Activated T-cell treated with anti-CD3 and anti-CD28 coated beads, Interleukin-2, amount 50 U/mL, for 72 hours (primary cell): ENCODE measurements at places on chromosomes 3 and 15. TPM values are rescaled to one million over a fixed set of nuclear protein-coding genes. Genes with fewer than 3 reads are reported as not detected.

Gene KPNA4
- 64.8 TPM for total RNA-seq

Gene ETV5
- total RNA-seq, result 2.9 TPM

Gene SLC24A5
- total RNA-seq, result not detected

Gene C3orf85
- total RNA-seq, result not detected

Gene TM6SF1
- 25.1 TPM for total RNA-seq

Gene GPR87
- total RNA-seq, result 2.2 TPM

DNA sequence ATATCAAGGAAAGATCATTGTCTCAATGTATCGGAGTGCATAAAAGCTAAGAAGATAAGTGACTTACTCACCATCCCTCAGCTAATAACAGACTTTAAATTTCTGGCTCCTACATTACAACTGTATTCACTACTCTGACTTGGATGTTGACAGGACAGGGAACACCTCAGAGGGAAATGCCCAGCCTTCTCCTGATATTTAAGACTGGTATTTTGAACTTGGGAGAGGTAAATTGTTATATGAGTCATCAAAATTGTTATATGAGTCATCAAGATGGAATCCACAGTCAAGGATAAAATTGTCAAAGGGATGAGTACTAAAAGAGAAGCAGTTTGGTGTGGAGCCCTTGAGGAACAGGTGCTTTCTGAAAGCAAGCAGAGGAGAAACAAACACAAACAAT is 961.4 kb downstream of the VGLL3 start:
- H3K36me3 ChIP-seq, result peaks cover 2% of the 10 kb centered on the region
- no peak overlapping the region for H3K4me3 ChIP-seq
- no peaks in the 10 kb centered on the region for H3K4me1 ChIP-seq

GRCh38 chr3:187040516-187041361 is 98.6 kb downstream of the RPL39L start:
- no peak for DNase-seq
- peaks cover 77% of the 10 kb centered on the region for H3K4me1 ChIP-seq
- H3K27me3 ChIP-seq, result no peaks in the 10 kb centered on the region
- peak overlapping the region; percentile 75 for H3K4me3 ChIP-seq
- H3K27ac ChIP-seq, result peak overlapping the region; percentile 98

GRCh38 chr15:74050556-74051234 is 31.7 kb downstream of the GOLGA6A start:
- H3K27me3 ChIP-seq, result no peaks in the 10 kb centered on the region
- no peak for DNase-seq
- peaks cover 15% of the 10 kb centered on the region for H3K4me1 ChIP-seq
- H3K27ac ChIP-seq, result no peak overlapping the region
- no peak overlapping the region for H3K4me3 ChIP-seq

GRCh38 chr15:94439158-94439557 is 207.8 kb downstream of the MCTP2 start:
- no peak overlapping the region for H3K4me3 ChIP-seq
- H3K27me3 ChIP-seq, result no peaks in the 10 kb centered on the region
- H3K36me3 ChIP-seq, result peaks cover 9% of the 10 kb centered on the region
- no peak overlapping the region for H3K27ac ChIP-seq

GRCh38 chr3:155675094-155675493 is 69.8 kb downstream of the PLCH1 start:
- H3K27me3 ChIP-seq, result peaks cover 13% of the 10 kb centered on the region
- H3K27ac ChIP-seq, result no peak overlapping the region
- no peaks in the 10 kb centered on the region for H3K36me3 ChIP-seq
- no peak for DNase-seq
- H3K4me3 ChIP-seq, result no peak overlapping the region

DNA sequence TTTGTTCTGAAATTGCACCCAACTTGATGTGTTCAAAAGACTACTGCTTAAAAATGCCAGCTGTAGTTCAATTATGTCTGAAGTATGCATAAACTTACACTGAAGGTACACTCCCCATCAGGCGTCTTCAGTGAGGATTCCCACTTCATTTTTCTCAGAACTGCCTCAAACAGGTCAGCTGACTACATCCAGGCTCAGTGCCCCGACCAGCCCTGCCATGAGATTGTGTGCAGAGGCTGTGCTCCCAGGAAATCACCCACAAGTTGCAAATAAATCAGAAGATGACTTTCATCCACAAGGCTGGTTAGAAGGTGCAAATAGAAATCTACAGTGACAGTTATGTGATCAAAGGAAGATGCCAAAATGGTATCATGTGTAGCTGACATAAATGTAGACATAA is 51.5 kb downstream of the CTNNB1 start:
- peaks cover 8% of the 10 kb centered on the region for H3K36me3 ChIP-seq
- no peak overlapping the region for H3K27ac ChIP-seq
- H3K4me1 ChIP-seq, result no peaks in the 10 kb centered on the region

- peaks cover 10% of the 10 kb centered on the region for H3K27me3 ChIP-seq
- DNase-seq, result no peak
- no peak overlapping the region for H3K4me3 ChIP-seq
- H3K27ac ChIP-seq, result no peak overlapping the region
These were observed 11.8 kb downstream of the MRAS start for GRCh38 chr3:138359919-138360868.

GRCh38 chr3:133211856-133212255 is 173.7 kb downstream of the TMEM108 start:
- no peak overlapping the region for H3K27ac ChIP-seq
- H3K27me3 ChIP-seq, result no peaks in the 10 kb centered on the region
- DNase-seq, result no peak
- H3K4me3 ChIP-seq, result no peak overlapping the region
- no peaks in the 10 kb centered on the region for H3K36me3 ChIP-seq

DNA sequence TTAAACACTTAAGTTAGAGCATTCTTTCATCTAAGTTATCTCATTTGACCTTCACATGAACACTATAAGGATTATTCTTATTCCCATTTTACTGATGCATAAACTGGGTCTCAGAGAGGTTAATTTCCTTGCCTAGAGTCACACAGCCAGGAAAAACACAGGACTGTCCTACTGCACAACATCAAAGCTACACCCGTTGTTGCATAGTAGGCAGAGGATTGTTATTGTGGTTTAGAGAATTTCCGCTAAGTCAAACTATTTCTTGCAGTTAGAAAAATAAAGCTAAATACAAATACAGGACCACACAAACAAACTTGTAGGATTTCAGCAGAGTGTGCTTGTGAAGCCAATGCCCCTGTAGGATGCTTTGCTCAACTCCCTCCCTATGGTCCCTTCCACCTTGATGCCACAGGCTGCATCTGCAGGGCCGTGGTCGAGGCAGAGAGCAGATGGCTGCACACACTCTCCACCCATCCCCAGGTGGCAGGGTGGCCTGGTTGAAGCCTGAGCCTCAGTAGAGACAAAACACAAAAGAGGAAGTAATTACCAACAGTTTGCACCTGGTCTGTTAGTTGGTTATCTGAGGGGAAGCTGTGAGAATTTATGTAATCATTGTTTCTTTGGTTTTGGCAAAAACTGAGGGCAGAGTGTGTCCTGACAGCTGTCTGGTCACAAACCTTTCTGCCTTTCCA is 41.1 kb upstream of the SKOR1 start:
- H3K4me3 ChIP-seq, result no peak overlapping the region
- H3K27ac ChIP-seq, result no peak overlapping the region
- H3K36me3 ChIP-seq, result no peaks in the 10 kb centered on the region
- no peak for DNase-seq
- peaks cover 28% of the 10 kb centered on the region for H3K4me1 ChIP-seq
- no peaks in the 10 kb centered on the region for H3K27me3 ChIP-seq

DNA sequence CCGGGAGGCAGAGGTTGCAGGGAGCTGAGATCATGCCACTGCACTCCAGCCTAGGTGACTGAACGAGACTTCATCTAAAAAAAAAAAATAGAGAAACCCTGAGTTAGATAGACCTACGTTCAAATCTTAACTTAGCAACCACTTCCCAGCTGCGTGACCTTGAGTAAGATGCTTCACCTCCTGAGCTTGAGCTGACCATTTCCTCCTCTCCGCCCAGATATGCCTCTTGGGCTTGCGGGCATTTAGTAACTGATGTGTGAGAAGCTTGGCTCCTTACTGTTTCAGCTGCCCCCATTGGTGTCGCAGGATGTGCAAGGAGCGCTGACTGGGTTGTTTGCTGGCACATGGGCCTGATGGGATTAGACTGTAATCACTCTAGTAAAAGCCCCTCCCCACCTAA is 26.9 kb upstream of the ATG7 start:
- H3K4me1 ChIP-seq, result peaks cover 8% of the 10 kb centered on the region
- no peak for DNase-seq
- no peak overlapping the region for H3K27ac ChIP-seq
- H3K4me3 ChIP-seq, result no peak overlapping the region
- peaks cover 7% of the 10 kb centered on the region for H3K36me3 ChIP-seq

DNA sequence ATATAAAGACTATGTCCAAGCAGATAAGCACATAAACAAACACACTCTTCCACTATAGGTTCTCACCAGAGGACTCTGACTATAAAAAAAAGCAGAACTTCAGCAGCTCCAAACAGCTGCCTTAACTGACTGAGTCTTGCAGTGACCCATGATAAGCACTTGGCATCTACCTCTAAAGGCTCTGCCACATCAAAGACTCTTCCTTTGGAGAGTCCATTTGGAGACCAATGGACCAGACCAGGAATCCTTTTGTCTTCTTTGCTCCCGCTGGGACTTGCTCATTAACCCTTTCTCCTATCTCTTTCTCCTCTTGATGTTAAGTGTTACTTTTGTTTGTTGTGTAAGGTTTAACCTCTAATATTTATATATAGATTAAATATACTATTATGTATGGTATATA is 424.1 kb downstream of the RSL24D1 start:
- H3K4me1 ChIP-seq, result no peaks in the 10 kb centered on the region
- H3K27ac ChIP-seq, result no peak overlapping the region
- H3K27me3 ChIP-seq, result no peaks in the 10 kb centered on the region
- H3K36me3 ChIP-seq, result no peaks in the 10 kb centered on the region
- H3K4me3 ChIP-seq, result no peak overlapping the region

DNA sequence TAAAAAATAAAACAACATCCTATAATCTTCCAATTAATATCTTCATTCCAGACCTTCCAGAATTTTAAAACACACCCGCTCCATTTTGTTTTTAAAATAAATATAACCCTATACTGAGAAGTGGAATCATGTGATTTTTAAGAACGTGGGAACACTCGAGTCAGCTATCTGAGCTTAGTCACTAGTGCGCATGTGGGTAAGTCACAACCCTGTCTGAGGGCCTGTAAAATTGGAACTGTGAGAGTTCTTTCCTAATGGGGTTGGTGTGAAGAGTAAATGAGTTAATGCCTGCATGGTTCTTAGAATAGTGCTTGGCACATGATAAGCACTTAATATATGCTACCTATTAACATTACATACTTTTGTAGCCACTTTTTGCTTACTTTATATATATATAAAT is 19.9 kb upstream of the POLR2M start:
- H3K4me3 ChIP-seq, result no peak overlapping the region
- H3K4me1 ChIP-seq, result no peaks in the 10 kb centered on the region
- DNase-seq, result no peak
- H3K27me3 ChIP-seq, result no peaks in the 10 kb centered on the region
- H3K36me3 ChIP-seq, result no peaks in the 10 kb centered on the region

DNA sequence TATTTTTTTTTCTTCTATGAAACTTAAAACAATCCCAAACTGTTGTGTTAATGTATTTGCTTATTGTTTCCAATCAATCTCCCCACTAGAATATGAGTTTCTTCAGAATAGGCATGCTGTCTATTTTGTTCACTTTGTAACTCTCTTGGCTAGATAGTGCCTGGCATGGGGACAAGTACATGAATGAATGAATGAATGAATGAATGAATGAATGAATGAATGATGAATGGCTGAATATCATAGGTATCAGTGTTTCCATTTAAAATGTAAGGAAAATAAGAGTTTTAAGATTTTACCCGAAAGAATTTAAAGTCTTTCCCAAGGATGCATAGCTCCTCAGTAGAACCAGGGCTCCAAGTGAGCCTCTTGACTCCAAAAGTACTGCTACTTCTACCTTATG is 294.9 kb upstream of the GADL1 start:
- H3K27me3 ChIP-seq, result no peaks in the 10 kb centered on the region
- H3K36me3 ChIP-seq, result no peaks in the 10 kb centered on the region
- no peak overlapping the region for H3K4me3 ChIP-seq
- no peak overlapping the region for H3K27ac ChIP-seq
- peaks cover 7% of the 10 kb centered on the region for H3K4me1 ChIP-seq

DNA sequence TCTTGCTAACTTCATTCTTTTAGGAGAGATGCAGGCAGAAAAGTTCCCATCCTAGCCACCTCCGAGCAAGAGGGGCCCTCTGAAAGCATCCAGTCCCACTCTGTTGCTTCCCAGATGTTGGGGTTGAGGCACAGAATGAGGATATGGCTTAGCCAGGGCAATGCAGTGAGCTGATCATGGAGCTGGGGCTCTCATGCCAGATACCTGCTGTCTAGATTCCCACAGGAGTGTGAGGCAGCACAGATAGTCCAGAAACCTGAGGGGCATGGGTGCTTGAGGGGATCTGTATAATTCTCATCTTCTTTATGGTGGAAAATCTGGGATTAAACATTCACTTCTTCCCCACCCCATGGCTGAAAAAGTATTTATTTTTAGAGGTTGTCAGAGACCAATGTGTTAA is 1.2 kb downstream of the SLC22A13 start:
- H3K4me1 ChIP-seq, result peaks cover 16% of the 10 kb centered on the region
- no peak overlapping the region for H3K27ac ChIP-seq
- peaks cover 1% of the 10 kb centered on the region for H3K36me3 ChIP-seq

DNA sequence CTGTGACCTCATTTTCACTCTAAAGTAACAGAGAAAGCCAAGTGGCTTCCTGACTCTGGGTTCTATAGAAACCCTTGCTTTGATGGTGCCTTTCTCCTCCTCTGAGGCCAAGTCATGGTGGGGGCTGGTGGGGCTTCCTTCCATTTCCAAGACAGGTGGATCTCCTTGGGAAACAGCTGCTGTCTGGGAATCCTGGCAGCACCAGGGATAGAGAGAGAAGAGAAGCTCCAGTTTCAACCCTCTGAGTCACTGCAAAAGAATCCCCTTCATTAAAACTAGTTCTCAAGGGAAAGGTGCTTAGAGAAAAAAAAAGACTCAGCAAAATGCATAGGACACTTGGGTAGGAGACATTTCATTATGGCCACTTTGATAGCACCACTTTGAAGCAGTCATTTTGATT is 614.4 kb downstream of the FHIT start:
- H3K27ac ChIP-seq, result no peak overlapping the region
- no peak overlapping the region for H3K4me3 ChIP-seq
- no peaks in the 10 kb centered on the region for H3K4me1 ChIP-seq
- H3K36me3 ChIP-seq, result no peaks in the 10 kb centered on the region
- DNase-seq, result no peak

GRCh38 chr3:123331006-123331405 is 117.9 kb downstream of the ADCY5 start:
- no peak overlapping the region for H3K27ac ChIP-seq
- no peaks in the 10 kb centered on the region for H3K27me3 ChIP-seq
- H3K36me3 ChIP-seq, result no peaks in the 10 kb centered on the region

DNA sequence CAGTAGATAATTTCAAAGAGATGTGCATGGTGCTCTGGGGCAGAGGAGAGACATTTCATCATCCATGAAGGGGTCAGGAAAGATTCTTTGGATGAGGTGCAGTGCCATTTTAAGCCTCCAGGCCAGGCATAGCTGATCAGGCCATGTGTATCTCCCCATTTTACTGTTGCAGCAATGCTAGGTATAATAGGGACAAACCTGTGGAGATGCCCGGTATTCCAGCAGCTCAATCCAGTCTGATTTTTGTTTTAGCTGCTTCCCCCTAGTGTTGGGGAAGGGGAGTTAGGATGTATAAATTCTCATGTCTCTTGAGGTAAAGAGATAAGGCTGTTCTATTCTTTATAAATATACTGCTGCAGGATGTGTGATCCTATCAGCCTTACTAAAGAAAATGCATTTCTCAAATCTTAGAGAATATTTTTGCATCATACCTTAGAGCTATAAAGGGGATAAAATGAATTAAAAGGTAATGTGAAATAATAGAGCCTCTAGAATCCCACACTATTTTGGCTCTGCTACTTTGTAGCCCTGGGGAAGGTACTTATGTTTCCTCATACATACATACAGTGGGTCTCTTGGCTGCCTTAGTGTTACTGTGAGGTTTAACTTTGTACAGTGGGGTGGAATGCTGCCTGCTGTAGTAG is 5.2 kb downstream of the CDV3 start:
- H3K27ac ChIP-seq, result peak overlapping the region; percentile 95
- peaks cover 76% of the 10 kb centered on the region for H3K4me1 ChIP-seq
- no peaks in the 10 kb centered on the region for H3K27me3 ChIP-seq
- H3K4me3 ChIP-seq, result peak overlapping the region; percentile 96
- no peak for DNase-seq
